ENCODE measurements at places on chromosomes 11 and 22.

GRCh38 chr11:57873196-57873911 lies 111.8 kb downstream of the CTNND1 start:
- no peaks in the 10 kb centered on the region for H3K36me3 ChIP-seq
- no peaks in the 10 kb centered on the region for H3K27me3 ChIP-seq
- H3K27ac ChIP-seq: no peak overlapping the region
- no peaks in the 10 kb centered on the region for H3K4me1 ChIP-seq
- no peak overlapping the region for H3K4me3 ChIP-seq

DNA sequence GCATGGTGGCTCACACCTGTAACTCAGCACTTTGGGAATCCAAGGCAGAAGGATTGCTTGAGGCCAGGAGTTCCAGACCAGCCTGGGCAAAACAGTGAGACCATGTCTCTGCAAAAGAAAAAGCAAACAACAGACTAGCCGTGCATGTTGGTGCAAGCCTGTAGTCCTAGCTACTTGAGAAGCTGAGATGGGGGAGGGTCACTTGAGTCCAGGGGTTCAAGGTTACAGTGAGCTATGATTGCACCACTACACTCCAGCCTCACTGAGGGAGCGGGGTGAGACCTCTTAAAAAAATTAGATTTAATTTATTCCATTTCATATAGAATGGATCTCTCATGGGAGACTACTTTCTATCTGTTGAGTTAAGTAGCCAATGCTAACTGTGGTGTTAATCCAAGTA lies 50.4 kb downstream of the DDX10 start:
- no peak overlapping the region for H3K27ac ChIP-seq
- H3K27me3 ChIP-seq: no peaks in the 10 kb centered on the region
- H3K36me3 ChIP-seq: peaks cover 1% of the 10 kb centered on the region
- H3K4me1 ChIP-seq: no peaks in the 10 kb centered on the region

DNA sequence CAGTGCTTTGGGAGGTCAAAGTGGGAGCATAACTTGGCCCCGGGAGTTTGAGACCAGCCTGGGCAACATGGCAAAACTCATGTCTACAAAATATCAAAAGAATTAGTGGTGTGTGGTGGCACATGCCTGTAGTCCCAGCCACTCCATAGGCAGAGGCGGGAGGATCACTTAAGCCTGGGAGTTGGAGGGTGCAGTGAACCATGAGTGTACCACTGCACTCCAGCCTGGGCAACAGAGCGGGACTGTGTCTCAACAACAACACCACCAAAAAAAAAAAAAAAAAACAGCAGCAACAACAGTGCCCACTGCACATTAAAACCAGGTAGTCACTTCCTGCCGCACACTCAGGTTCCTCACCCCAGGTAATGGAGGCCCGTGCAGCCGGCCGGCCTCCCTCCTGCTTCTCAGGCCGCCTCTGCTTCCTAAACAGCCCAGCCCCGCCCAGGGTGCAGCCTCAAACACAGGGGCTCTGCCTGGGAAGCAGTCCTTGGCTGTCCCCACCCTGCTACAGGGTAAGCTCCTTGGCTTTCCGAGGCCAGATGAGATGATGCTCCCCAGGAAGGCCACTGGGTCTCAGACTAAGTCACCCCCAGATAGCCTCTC lies 318.3 kb downstream of the SHANK2 start:
- no peak overlapping the region for H3K27ac ChIP-seq
- DNase-seq: no peak
- H3K36me3 ChIP-seq: peaks cover 3% of the 10 kb centered on the region
- H3K4me3 ChIP-seq: no peak overlapping the region
- no peaks in the 10 kb centered on the region for H3K27me3 ChIP-seq

GRCh38 chr22:37999640-38000272 lies 15.4 kb upstream of the SOX10 start:
- no peak overlapping the region for H3K27ac ChIP-seq
- H3K27me3 ChIP-seq: no peaks in the 10 kb centered on the region
- no peak for DNase-seq
- H3K36me3 ChIP-seq: no peaks in the 10 kb centered on the region
- no peak overlapping the region for H3K4me3 ChIP-seq

DNA sequence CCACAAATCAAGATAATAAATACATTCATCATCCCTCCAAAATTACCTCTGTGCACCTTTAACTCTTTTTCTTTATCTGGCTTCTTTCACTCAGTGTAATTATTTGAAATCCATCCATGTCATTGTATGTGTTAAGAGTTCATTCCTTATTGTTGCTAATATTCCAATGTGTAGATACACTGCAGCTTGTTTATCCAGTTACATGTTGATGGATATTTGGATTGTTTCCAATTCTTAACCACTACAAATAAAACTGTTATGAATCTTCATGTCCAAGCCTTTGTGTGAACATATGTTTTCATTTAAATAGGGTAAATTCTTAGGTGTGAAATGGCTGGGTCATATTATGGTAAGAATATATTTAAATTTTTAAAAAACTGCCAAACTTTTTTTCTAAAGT lies 323.3 kb upstream of the NCAM1 start:
- no peak for DNase-seq
- no peak overlapping the region for H3K27ac ChIP-seq
- H3K36me3 ChIP-seq: no peaks in the 10 kb centered on the region
- H3K4me3 ChIP-seq: no peak overlapping the region
- no peaks in the 10 kb centered on the region for H3K4me1 ChIP-seq

DNA sequence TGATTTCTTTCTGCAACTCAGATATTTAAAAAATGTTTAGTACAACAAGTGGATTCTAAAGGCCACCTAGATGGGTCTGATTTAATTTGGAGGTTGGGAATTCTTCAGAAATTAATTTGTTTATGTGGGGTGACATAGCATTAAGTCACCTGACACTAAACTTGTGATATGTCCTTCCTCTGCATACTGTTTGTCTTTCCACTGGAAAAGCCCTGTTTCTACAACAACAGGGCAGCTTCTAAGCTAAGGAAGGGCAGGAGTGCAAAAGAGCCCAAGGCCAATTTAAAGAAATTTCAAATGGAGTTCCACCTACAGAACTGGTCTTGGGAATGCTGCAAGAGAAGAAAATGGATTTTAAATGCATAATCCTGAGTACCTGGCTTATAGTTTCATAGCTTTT lies 319.2 kb downstream of the SOX6 start:
- H3K36me3 ChIP-seq: no peaks in the 10 kb centered on the region
- no peaks in the 10 kb centered on the region for H3K27me3 ChIP-seq

GRCh38 chr11:115100706-115101105 lies 403.5 kb downstream of the CADM1 start:
- H3K4me3 ChIP-seq: no peak overlapping the region
- no peak for DNase-seq
- no peaks in the 10 kb centered on the region for H3K4me1 ChIP-seq
- H3K36me3 ChIP-seq: no peaks in the 10 kb centered on the region
- no peak overlapping the region for H3K27ac ChIP-seq
- H3K27me3 ChIP-seq: no peaks in the 10 kb centered on the region

DNA sequence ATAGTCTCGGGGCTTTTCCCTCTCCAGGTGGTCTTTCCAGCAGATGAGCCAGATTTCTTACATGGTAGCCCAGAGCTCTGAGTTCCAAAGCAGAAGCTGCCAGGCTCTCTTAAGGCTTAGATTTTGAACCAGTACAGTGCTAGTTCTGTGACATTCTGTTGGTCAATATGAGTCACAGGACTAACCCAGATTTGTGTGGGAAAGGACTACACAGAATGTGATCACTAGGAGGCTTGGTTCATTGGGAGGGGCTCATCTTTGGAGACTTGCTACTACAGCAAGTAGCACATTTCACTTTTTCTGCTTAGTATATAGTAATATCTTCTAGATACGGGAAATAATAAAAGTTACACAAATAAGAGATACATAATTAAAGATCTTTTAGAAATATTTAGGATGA lies 24.1 kb downstream of the RNF214 start:
- peaks cover 6% of the 10 kb centered on the region for H3K36me3 ChIP-seq
- no peak overlapping the region for H3K27ac ChIP-seq
- H3K27me3 ChIP-seq: no peaks in the 10 kb centered on the region
- DNase-seq: no peak

GRCh38 chr11:34316347-34317035 lies 41.3 kb downstream of the ABTB2 start:
- no peaks in the 10 kb centered on the region for H3K36me3 ChIP-seq
- peak overlapping the region; percentile 79 for H3K27ac ChIP-seq
- H3K4me3 ChIP-seq: no peak overlapping the region
- H3K27me3 ChIP-seq: no peaks in the 10 kb centered on the region
- DNase-seq: no peak

All from liver (tissue), 10 donors.